Omental fat pad (tissue), 4 donors: ENCODE measurements at places on chromosomes 13 and 19.

DNA sequence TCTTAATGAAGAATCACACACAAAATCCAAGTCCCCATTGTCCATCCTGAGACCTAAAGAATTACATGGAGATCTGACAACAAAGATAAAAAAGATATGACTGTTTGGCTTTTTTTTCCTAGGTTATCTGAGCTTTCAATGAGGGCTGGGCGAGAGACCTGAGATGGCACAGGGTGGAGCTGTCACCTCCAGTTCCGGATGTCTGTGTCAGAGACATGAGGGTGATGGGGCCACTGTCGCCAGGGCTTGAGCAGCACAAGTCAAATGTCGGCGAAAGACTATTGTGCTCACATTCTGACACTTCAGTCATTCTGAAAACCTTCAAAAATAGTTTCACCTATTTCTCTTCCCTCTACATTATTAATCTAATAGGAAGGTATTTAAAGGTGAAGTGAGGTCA lies 65.7 kb downstream of the SLC7A1 start:
- DNase-seq, result no peak

GRCh38 chr13:72953391-72953965 lies 105.3 kb upstream of the KLF5 start:
- no peak for DNase-seq

DNA sequence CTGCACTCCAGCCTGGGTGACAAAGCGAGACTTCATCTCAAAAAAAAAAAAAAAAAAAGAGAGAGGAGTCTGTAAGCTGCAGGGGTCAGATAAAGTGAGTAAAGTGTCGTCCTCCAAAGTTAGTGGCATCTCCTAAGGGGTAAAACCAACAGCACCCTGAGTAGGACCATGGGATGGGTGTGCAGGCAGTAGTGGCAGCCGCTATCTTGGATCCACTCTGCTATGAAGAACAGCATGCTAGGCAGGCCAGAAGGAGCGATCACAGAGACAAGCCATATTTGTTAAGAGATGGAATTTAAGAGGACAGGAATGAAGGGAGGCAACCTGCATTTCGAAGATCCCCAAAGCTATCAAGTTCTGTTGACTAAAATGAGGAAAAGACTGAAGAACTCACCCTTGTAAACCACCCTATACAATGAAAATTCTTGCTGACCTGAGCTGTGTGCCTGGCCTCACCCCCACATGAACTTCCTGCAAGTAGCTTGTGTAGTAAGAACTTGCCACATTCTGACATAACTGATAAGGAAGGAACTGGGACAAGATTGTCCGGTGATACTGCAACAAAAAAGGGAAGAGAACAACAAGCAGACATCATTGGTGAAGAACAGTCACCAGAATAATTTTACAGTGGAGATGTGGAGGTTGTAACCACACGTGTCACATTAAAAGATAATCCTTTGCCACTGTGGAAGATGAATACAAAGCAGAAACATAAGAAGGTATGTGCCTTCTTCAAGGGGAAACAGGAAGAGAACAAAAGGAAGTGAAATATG lies 16.2 kb downstream of the DPY19L3 start:
- no peak for DNase-seq

- no peak for DNase-seq
Measured at GRCh38 chr13:33904431-33904830, 86.5 kb downstream of the RFC3 start.

- DNase-seq, result no peak
Measured at GRCh38 chr13:102440259-102440936, 38.5 kb upstream of the FGF14 start.

- no peak for DNase-seq
Measured at GRCh38 chr19:3958836-3959765, 11.8 kb downstream of the DAPK3 start.

DNA sequence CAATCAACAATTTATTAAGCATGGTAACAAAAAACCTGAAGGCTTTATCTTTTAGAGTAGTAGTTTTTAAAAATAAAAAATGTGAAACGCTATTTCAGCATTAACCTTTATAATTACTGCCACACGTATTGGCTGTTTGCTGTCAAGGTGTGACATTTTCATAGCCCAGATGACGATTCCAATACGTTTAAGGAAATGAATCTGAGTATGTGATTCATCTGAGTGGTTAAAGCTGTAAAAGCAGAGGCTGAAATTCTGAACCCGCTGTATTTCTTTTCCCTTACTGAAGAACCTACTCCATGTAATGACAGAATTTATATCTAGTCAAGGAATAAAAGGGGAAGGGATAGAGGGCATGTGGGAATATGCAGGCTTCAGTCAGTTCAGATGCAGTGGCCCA lies 166.0 kb downstream of the LMO7 start:
- no peak for DNase-seq

- DNase-seq, result no peak
Measured at GRCh38 chr13:43136920-43137575, 113.7 kb downstream of the DNAJC15 start.

DNA sequence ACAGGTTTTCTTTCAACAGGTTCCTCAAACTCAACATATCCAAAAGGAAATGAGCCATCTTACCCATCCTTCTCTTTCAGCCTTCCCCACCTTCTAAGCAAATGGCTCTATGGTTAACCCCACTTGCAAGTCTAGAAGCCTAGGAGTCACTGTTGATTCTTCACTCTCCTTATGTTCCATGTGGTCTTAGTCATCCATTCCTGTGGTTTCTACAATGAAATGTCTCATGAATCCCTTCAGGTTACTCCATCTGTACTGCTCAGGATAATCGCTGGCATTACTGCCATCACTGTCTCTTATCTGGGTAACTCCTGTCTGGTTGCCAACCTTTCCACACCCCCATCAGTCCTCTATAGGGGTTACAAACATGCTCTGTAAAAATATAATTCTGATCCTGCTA lies 381.3 kb downstream of the ENOX1 start:
- no peak for DNase-seq

- DNase-seq, result no peak
Measured at GRCh38 chr13:23144431-23144830, 36.3 kb upstream of the SGCG start.
